Activated CD4-positive, CD25-positive, alpha-beta regulatory T cell (primary cell): ENCODE measurements at places on chromosomes 11 and 22.

DNA sequence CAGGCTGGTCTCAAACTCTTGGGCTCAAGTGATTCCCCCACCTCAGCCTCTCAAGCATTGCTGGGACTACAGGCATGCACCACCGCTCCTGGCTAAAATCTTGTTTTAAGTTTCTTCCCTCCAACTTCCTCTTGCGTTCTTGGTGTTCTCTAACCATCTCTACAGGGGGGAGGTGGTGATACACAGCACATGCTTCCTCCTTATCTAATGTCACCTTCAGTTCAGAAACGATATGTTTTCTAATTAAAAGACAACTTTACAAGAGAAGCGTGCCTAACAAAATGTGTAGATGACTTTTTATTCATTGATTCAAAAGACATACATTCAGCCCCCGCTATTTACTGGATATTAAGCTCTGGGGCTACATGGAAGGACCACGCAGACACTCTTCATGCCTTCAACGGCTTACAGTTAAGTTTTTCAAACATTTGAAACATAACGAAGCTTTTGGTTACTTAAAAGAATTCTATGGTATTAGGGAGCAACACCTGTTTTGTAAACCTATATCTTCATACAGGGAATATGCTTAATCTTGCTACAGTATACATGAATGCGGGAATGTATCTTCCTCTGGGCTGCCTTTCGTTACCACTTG is 933 bp upstream of the DLAT start:
- DNase-seq, result no peak

DNA sequence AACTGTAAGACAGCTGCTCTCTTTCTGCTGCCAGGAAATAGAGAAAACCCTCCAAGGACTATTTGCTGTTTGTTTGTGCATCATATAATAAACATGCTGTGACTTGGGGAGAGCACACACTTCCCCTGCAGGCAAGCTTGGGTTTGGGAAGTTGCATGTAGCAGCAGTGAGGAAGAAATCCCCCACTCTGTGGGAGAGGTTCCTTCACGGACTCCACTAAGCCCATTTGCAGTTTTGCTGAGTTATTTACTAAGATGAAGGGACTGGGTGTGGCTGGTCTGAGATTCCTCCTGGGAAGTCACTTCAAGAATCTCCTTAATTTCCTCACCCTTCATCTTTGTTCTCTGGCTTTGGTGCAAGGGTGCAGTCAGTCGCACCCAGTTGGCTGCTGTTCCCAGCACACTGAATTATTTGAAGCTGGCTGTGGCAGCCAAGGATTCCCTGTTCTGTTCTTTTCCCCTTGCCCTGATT is 104.9 kb downstream of the ARFGAP2 start:
- no peak for DNase-seq

- no peak for DNase-seq
Measured at GRCh38 chr22:29461263-29461662, 18.8 kb upstream of the NEFH start.

- no peak for DNase-seq
Measured at GRCh38 chr11:120558744-120559431, 47.3 kb downstream of the GRIK4 start.

DNA sequence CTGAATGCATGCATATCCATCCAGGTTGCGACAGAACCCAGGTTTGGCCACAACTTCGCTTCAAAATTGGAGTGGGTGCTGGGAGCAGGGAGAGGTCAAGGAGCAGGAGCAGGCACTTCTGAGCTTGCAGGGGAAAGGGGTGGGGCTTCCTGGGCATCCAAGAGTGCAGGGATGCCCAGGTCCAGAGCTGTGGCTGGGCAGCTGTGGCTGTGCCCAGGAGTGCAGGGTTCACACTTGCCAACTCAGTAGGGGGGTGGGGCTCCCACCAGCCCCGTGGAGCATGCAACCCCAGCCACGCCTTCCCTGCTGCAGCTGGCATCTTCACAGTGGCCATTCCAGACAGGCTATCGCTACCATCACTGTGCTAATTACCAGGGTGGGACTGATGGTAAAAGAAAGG is 115.3 kb upstream of the MTNR1B start:
- DNase-seq, result no peak

- no peak for DNase-seq
Measured at GRCh38 chr11:93394488-93394887, 63.9 kb downstream of the DEUP1 start.

DNA sequence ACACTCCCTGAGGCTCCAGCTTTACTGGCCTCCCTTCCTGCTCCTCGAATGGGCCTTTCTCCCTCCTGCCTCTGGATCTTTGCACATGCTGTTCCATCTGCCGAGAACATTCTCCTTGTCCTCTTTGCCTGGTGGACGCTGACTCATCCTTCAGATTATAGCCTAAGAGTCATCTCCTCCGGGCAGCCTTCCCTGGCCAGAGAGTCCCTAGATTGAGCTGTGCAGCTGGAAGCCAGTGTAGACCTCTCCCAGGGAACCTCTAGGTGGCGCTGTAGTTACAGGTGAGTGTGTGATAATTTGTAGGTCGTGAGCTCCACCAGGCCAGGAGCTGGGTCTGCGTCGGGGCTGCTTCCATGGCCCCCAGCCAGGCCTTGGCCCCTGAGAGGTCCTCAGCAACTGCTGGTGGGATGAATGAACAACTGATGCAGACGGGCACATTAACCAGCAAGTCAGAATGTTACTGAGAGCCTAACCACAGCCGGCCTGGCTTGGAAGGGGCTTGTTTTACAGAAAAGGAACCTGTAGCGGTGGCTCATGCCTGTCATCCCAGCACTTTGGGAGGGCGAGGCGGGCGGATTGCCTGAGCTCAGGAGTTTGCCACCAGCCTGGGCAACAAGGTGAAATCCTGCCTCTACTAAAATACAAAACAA is 8.7 kb downstream of the PNPLA5 start:
- DNase-seq, result no peak

DNA sequence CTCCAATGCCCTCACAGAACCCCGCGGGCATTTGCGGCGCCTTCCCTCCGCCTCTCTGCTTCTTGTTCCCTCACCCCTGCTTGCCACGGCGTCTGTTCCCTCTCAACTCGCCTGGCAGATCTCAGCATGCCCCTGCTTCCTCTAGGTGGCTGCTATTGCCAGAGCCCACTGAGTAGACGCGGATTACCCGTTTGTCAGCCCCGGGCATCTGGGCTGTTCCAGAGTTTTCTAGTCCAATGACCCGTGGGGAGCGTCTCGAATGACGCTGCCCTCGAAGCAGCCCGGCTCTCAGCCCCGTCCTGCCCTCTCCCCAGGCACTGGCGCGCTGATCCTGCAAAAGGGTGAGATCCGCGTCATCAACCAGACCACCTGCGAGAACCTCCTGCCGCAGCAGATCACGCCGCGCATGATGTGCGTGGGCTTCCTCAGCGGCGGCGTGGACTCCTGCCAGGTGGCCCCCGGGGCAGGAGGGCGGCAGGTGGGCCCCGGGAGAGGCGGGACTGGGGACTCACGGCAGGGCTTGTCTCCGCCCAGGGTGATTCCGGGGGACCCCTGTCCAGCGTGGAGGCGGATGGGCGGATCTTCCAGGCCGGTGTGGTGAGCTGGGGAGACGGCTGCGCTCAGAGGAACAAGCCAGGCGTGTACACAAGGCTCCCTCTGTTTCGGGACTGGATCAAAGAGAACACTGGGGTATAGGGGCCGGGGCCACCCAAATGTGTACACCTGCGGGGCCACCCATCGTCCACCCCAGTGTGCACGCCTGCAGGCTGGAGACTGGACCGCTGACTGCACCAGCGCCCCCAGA is 49.7 kb downstream of the ST14 start:
- no peak for DNase-seq

DNA sequence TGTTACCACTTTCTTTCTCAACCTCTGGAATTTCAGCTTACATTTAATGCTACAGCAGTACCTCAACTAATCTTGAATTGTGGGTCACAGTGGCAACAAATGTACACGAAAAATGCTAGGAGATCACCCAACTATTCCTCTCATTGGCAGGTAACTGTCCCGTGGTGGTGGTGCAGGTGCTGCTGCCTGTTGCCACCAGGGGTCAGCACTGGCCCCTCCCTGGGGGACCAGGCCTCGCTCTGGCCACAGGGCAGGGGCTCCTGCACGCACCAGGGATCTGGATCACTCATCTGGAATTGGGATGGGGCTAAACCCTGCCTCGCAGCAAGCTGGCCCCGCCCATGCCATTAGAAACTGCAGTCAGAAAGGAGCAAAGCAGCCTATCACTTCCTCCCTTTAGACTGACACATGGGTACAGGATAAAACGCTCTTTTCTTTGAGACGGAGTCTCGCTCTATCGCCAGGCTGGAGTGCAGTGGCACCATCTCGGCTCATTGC is 6.9 kb upstream of the POLDIP3 start:
- peak; percentile 32 for DNase-seq

DNA sequence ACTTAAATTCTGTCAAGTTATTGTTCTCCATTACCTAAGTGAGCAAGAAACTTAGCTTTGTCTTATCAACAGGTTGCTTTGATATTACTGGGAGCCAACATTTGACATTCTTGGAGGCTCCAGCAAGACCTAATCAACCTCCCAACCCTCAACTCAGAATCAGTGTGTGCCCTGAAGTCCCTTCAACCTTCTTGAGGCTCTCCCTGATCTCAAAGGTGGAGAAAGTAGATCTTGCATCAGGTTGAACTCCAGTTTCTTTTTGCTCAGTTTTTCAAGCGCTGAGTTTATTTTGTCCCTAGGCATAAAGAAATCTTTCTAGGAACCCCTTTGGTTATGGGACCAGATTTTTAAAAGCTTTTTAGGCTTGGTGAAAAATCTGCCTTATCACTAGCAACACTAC is 1.4 kb downstream of the FAM111A start:
- DNase-seq, result no peak

DNA sequence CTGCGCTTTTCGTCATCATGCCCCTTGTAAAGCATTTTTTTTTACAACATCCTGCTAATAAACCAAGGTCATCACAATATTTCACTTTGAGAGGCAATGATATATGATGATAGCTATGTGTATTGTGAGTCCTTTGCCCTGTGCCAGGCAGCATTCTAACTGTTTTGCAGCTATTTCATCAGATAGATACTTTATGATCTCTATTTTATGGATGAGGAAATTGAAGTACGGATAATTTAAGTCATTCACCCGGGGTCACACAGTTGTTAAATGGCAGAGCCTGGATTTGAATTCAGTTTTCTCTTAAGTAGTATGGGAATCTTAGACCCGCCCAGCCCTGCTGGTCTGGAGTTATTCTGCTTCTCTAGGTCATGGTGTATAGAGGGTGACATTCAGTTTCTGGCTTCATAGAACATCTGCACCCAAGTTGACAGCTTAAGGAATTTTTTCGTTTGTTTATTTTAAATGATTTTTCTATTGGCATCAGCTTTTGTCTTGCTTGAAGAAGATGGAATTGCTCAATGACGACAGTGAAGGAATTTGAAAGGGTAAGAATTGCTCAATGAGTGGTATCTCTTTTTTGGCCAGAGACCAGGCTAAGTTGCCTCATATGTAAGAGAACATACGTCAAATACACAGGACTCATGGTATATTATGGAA is 926 bp downstream of the PRR5L start:
- DNase-seq, result no peak

DNA sequence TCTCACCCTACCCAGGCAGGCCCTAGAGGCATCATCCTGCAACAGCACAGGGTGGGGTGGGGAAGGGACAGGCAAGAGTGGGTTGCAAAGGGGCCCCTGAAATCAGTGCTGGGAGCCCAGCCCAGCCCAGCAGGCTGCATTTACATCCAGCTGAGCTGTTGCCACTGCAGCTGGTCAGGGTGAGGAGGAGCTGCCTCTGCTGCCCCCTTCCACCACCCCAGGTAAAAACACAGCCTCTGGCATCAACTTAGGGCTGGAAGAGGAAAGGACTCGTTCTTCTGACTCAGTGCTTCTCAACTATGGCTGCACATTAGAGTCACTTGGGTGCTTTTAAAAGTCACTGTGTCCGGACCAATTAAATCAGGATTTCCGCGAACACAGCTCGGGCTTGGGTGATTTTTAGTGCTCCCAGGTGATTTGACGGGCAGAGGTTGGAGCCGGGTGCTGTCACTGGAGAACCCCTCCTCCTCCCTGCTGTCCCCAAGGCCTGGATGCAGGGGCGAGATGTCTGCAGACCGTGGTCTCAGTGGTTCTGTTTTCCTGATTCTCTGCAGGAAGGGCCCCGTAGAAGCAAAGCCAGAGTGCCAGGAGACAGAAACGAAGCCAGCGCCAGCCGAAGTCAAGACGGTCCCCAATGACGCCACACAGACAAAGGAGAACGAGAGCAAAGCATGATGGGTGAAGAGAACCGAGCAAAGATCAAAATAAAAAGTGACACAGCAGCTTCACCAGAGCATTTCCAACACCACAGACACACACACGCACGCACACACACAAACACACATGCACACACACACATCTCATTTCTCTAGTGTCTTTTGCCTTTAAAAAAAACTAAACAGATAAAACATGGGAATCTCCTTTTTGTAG is 39.4 kb upstream of the TTC12 start:
- DNase-seq, result no peak

GRCh38 chr22:29700900-29701154 is 19.0 kb upstream of the CABP7 start:
- no peak for DNase-seq

DNA sequence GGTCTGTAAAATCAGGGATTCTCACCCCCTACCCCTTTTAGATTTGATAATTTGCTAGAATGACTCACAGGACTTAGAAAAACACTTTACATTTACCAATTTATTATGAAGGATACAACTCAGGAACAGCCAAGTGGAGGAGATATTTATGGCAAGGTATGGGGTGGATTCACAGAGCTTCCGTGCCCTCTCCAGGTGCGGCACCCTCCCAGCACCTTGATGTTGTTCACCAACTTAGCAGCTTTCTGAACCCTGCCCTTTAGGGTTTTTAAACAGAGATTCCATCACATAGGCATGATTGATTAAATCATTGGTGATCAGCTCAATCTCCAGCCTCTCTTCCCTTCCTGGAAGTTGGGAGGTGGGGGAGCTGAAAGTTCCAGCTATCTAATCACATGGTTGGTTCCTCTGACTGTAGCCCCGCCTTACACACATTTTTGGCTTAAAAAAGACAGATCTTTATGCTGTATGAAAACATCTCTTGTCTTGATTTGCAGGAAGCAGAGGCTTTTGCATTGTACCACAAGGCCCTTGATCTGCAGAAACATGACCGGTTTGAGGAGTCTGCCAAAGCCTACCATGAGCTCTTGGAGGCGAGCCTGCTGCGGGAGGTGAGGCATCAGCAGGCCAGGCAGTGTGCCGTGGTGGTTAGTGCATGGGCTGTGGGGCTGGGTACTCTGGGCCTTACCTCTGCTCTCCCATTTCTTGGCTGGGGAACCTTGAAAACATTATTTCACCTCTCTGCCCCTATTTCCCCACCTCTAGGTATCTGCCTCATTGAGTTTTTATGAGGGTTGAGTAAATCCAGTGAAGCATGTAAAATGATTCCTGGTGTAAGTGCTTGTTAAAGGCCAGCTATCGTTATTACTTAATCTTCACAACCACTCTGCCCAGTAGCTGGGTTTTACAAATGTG is 27.0 kb downstream of the CABIN1 start:
- DNase-seq, result no peak

DNA sequence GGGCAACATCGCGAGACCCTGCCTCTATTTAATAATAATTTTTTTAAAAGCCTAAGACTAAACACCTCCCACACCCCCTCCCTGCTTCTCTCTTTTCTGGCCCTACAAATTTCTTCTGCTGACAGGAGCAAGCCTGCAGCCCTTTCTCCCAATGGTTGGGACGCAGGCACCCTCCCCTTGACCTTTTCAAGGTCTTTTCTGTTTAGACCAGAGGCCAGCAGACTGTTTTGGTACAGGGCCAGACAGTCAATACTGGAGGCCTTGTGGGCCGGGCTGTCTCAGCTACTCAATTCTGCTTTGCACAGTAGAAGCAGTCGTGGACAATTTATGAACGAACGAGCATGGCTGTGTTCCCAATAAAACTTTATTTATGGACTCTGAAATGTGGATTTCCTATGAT is 92.3 kb downstream of the SCN3B start:
- DNase-seq, result no peak

GRCh38 chr11:76636826-76637460 is 33.6 kb downstream of the LRRC32 start:
- no peak for DNase-seq
